ENCODE measurements at places on chromosomes 11 and 22. TPM values are rescaled to one million over a fixed set of nuclear protein-coding genes. Genes with fewer than 3 reads are reported as not detected.

DNA sequence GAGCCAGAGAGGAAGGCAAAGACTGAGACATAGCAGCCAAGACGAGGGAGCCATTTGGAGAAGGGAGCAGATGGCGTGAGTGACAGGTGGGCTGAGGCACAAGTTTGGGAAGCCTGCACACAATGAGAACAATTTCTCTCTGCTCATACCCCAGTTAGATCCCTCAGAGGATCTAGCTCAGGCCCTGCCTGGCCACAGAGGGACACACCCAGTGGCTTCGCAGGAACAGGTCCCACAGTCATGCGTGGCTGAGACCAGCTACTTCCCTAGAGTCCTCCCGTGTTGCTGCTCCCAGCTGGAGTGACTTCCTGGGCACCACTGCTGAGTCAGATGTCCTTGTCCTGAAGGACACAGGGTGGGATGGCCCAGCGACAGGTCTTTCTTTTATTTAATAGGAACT, 33.4 kb upstream of the LYVE1 start:
- no peak for DNase-seq

- DNase-seq = no peak
These were observed 77.0 kb downstream of the RAB30 start for GRCh38 chr11:82994604-82995230.

Gene SYT9
- total RNA-seq = not detected

DNA sequence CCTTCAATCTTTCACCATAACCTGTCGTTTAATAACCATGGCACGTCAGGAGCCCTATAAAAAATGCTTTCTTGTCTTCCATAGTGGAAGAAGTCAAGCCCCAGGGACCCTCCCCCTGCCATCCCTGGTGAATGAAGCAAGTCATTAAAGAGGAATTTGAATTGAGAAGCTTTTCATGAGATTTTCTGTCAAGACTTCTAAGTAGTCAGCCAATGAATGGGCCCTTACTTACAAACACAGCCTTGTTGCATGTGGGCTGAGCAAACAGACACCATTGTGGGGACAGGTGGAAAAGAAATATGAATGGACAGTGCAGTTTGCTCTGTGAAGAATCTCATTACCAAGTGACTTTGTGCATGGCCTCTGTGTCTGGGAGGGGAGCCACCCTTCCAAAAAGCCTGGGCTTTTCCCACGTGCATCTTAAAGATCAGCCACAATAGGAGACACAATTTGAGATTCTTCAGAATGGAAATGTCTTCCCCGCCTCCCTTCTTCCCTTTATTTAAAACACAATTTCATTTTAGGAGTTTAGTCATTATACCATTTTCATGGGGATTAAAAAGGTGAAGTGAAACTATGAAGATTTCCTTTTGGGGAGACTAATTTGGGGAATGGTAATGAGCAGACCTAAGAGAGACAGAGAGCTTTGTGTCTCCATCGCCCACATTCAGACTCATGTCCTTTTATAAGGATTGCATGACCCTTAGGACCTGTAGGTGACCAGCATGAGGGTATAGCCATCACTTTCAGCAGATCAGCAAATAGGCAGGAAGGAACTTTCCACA, 152.0 kb downstream of the LRRC4C start:
- no peak for DNase-seq

- peak; percentile 93 for DNase-seq
These were observed at the start of gene TUBA8 for GRCh38 chr22:18110194-18110953. Gene TUBA8 (plus strand): TSS chr22:18110809. CDS start chr22:18110866, 57 bp downstream.

Gene PTPRCAP
- 0.36 TPM for total RNA-seq

- peak; percentile 42 for DNase-seq
These were observed 1.6 kb downstream of the CXCR5 start for GRCh38 chr11:118885319-118885718.

- no peak for DNase-seq
These were observed 700 bp upstream of the STX3 start for GRCh38 chr11:59754494-59754858.

Gene OR4X2
- not detected for total RNA-seq

Gene MRGPRX3
- not detected for total RNA-seq

- DNase-seq = no peak
These were observed 106.2 kb downstream of the ETS1 start for GRCh38 chr11:128481135-128481534.

Gene ARL14EP
- total RNA-seq = 29.7 TPM

Gene OR51B5
- not detected for total RNA-seq

DNA sequence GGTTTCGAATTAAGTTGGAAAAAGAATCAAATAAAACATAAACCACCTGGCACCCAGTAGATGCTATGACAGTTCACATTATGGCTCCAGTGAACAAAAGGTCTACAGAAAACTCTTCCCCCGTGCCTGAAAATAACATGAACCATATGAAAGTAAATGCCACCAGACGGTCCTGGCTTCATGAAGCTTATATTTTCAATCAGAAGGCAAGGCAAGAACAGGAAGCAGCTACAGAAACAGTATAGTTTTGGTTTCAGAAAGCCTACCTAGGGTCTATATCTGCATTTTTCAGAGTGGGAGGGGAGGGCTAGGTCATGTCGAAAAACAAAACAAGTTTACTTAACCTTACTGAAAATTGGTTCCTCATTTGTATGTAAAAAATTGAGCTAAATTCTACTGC, 9.8 kb downstream of the RAB30 start:
- DNase-seq = no peak

DNA sequence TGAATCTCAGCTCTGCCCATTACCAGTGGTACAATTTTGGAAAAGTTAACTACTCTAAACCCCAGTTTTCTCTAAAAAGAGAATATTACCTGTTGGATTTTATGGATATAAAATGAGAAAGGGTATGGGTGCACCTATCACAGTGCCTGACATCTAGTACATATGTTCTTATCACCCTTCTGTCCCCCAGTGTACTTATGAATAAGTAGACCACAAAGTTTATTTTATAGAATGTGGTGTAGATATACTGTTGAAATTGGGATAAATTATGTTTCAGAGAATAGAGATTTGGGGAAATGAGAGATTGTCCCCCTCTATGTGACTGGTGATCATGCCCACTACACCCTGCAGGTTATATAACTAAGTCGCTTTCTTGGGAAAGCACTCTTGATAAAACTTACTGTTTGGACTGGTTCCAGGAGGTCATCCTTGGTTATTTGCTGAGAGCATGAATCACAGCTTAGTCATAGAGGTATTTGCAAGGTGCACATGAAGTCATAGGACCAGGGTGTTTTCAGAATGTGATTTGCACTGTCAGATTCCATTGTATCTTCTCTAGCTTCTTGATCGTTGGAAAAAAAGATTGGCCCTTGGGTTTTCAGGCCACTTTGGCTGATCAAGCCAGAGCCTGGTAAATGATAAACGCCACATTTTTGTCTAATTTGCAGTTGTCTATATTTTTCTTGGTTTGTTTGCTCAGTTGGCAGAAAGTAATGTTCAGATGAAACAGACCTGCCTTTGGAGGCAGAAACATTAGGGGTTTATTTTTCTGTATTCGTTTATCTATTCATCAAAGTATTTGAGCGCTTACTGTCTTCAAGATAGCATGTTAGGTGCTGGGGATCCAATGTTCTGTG, 21.3 kb downstream of the STX3 start:
- DNase-seq = no peak

- peak; percentile 86 for DNase-seq
These were observed 21.0 kb downstream of the C22orf31 start for GRCh38 chr22:29040385-29041275.

Gene KRTAP5-9
- not detected for total RNA-seq

DNA sequence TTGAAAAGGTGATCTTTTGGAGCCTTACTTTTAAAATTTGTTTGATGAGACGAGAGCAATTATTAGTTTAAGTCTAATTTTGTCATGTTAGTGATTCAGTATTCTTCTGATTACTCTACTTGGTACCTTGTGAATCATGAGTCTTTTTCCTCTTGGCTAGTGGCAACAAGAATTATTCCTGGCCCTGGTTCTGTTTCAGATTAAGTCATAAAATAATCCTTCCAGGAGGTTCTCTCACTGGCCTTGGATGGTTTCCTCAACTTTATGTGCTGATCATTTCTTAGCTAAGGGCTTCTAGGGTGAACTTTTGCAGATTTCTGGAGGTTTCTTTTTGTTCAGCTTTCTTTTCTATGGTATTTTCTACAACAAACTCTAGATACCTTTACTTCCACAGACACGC, 741.8 kb upstream of the LUZP2 start:
- no peak for DNase-seq

- DNase-seq = peak; percentile 84
These were observed 772 bp downstream of the SLC25A45 start for GRCh38 chr11:65381716-65382032.

DNA sequence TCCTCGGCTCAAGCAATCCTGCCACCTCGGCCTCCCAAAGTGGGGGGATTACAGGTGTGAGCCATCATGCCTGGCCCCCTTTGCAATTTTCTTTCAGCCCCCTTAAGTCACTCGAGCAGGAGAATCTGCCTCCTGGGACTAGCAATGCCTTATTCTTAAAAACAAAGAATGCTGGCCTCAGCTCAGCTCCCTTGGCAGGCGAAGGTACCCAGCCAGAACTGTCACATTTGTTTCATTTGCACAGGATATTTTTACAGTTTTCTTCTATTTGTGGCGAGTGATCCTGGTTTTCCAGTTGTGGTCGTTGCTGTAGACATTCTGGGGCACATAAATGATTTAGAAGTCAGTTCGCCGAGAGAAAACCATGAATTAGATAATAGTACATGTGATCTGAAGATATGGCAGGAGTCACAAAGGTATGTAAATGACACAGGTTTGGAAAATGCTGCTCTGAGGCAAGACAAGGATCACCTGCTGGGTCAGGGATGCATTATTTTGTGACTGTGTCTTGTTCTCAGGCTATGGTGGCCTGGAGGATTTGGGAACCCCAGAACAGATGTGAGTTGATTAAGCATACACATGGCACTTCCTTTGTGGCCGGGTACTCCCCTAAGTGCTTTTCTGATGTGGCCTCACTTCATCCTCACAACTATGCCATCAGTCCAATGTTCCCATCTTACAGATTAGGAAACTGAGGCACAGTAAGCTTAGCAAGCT, 51.2 kb upstream of the SLC22A12 start:
- no peak for DNase-seq

Gene OSBPL5
- 49.9 TPM for total RNA-seq

DNA sequence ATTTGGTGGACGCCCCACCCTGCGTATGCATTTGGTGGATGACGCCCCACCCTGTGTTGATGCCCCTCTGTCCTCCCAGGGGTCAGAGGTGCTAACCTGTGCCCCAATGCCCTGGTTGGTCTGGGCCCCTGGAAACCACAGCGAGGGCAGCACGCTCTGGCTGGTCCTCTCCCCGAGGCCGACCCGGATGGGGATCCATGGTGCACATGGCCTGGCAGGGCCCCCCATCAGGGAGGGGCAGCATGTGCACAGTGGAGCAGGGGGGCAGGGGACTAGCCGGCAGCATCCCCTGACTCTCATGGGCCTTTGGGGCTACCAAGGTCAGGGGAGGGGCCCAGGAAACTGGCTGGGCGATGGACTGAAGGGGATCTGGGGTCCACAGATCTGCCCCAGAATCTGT, 7.6 kb upstream of the MUC5AC start:
- peak; percentile 41 for DNase-seq

Gene SOX6
- total RNA-seq = 3.2 TPM

Gene CAPN5
- total RNA-seq = 8.5 TPM

DNA sequence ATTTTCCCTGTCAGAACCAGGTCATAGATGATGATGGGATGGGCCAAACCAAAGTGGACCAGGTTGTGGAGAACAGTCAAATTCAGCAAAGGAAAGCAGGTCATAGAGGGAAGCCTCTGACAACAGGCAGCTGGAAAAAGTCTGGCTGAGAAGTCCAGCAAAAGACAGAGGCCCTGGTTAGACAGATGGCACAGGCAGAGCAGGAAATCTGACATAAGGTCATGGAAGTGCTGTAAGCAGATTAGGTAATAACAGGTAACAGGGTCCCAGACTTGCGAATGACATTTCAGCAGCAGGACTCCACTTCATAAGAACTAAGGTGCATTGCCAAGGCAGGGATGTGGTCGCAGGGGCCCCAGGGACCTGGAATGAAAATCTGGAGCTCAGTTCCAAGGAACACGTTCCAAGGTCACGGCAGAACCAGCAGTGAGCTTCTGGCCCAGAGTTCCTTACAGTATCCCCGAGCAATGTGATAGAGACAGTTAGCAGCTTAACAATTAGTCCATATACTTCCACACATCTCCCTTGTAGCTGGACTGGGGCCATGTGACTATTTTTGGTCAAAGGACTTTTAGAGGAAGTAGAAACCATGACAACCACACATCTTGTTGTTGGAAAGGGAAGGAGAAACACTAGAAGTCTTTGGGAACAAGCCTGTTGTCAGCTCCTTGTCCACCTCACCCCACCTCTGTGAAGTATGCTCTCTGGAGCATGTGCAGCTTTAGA, 75.4 kb downstream of the ME3 start:
- DNase-seq = no peak

- DNase-seq = peak; percentile 71
These were observed 66.7 kb upstream of the LINC01488 start for GRCh38 chr11:69414773-69415187.

DNA sequence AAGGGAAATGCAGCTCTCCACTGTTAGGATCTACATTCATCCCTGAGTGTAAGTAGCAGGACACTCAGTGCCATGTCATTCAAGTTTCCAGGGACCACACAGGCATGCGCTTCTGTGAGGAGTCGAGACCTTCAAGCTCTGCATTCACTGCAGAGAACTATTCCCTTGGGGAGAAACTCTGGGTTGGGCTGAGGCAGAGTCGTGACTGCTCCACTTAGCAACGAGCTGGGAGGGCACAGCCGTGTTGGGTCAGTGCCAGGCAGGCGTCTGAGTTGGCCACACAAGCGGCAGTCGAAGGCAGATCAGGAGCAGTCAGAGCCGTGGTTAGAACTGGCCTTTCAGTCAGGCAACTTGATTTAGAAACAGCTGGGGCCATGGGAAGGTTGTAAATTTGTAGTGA, 14.7 kb downstream of the MPEG1 start:
- DNase-seq = peak; percentile 83

DNA sequence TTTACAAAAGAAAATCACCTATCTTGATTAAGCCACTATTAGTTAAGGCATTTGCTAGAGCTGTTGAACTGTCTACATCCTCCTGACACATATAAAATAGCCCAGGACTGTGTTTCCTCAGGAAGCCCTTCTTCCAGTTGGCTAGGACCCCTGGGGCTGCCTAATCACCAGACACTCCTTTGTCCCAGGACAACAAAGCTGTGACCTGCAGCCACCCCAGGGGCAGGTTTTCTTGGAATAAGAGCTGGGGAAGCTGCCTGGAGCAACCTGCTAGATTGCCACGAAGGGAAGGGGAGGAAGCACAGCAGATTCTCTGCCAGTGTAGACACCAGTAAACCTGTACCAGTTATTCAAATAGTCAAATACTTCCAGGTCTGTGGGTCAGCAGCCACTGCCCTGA, 17.6 kb downstream of the CHST1 start:
- peak; percentile 58 for DNase-seq

Gene ARHGAP20
- 3.5 TPM for total RNA-seq

- DNase-seq = no peak
These were observed 570.3 kb upstream of the ANO5 start for GRCh38 chr11:21622566-21622965.

Gene ACR
- total RNA-seq = not detected

Gene IRAG1
- 2.7 TPM for total RNA-seq

Measured in osteoblast (primary cell).